Osteocyte (in vitro differentiated cells): ENCODE measurements at places on chromosomes 4 and X. TPM values are rescaled to one million over a fixed set of nuclear protein-coding genes. Genes with fewer than 3 reads are reported as not detected.

The SMIM10 gene
- 3.2 and 3.3 TPM in 2 replicates for total RNA-seq

The TCEANC gene
- 3.6 and 4.7 TPM in 2 replicates for total RNA-seq

GRCh38 chr4:113179996-113180395, 130.5 kb downstream of the ANK2 start:
- no peak for DNase-seq

DNA sequence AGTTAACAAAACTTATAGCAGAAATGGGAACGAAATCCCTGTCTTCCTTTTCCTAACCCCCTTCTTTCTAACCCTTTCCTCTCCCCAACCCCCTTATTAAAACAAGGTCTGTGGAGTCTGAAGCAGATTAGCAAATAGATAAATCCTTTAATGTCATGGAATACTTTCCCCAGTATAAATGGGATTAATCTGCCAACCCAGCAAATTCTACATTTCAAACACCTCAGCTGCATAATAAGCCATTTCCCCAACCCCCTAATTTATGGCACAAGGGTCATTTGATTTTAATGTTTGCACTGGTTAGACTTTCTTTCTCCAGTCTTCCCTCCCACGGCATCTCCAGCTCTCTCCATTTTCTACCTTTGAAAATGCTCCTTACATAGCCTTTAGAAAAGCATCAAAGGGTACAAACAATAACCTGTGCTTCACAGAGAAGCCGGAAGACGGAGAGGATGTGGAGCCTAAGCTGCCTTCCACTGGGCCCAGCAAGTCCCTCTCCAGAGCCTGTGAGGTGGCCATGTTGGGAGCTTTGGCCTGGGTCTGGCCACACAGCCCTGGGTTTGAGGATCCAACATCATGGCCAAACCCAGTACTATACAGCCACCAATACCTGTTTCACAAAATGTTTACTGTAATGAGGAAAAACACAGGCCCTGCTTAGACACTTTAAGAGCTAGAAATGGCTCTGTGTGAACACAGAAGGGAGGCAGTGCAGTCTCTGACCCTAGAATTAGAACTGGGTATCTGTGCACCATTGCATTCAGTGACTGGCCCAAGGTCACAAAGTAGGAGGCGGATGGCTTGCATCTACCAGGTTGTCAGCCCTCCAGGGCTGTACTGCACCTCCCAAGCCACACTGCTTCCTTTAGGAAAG, 56.9 kb upstream of the SPRY1 start:
- no peak for DNase-seq

DNA sequence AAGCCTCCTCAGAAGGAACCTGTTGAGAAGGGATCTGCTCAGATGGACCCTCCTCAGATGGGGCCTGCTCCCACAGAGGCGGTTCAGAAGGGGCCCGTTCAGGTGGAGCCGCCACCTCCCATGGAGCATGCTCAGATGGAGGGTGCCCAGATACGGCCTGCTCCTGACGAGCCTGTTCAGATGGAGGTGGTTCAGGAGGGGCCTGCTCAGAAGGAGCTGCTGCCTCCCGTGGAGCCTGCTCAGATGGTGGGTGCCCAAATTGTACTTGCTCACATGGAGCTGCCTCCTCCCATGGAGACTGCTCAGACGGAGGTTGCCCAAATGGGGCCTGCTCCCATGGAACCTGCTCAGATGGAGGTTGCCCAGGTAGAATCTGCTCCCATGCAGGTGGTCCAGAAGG, 22.9 kb downstream of the REST start:
- peak; percentile 76 for DNase-seq

The BBS12 gene
- 3.3 and 3.6 TPM in 2 replicates for total RNA-seq

The FGG gene
- not detected in 2 replicates for total RNA-seq

The HTATSF1 gene
- total RNA-seq, result 36.6 and 37.8 TPM in 2 replicates

DNA sequence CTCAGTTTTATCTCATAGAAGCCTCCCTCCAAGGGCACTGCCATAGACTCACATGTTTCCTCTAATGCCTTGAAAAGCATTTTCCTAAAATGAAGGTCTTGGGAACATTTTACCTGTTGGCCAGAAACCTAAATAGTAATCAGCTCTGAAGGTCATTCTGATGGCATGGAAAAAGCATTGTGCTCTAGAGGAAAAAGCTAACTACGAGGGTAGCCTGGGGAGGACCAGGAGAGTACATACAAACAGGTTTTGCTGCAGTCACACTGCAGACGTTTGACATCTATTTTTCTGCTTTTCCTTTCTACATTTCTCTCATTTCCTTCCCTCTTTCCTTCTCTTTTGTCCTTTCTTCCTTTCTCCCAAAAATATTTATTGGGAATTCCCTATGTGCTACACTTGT, 103.3 kb upstream of the SORBS2 start:
- DNase-seq, result no peak

- peak; percentile 59 for DNase-seq
These were observed 315.1 kb downstream of the STK32B start for GRCh38 chr4:5366421-5366820.

DNA sequence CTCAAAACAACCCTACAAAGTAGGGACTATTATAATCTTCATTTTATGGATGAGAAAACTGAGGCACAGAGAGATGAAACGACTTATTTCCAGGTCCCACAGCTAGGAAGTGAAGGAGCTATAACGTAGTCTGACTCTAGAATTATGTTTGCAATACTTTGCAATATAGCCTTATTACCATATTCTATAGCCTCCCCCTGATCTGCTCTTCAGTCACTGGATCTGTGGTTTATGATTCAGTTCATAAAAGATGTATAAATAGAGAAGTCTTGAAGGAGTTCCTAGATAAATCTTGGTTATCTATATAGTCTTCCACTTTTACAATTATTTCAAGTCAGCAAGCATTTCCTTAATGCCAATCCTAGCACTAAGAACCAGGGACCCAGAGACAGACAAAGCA, 57.5 kb downstream of the OPHN1 start:
- no peak for DNase-seq

The F8A1 gene
- 26.5 and 27.9 TPM in 2 replicates for total RNA-seq

- DNase-seq, result no peak
These were observed 85.2 kb upstream of the LNX1 start for GRCh38 chr4:53676402-53676871.

GRCh38 chrX:139506333-139506732, 24.2 kb upstream of the F9 start:
- DNase-seq, result no peak
